ENCODE measurements at places on chromosomes 7 and 10. TPM values are rescaled to one million over a fixed set of nuclear protein-coding genes. Genes with fewer than 3 reads are reported as not detected.

Gene DLX6
- not detected for total RNA-seq

Gene LOXL4
- total RNA-seq: 46.8 TPM

Gene SH3PXD2A
- 18.0 TPM for total RNA-seq

Gene NKX1-2
- not detected for total RNA-seq

Gene STRA8
- total RNA-seq: not detected

Gene AKR1C4
- not detected for total RNA-seq

Gene ZNF485
- total RNA-seq: 3.6 TPM

Gene CDHR1
- total RNA-seq: 0.19 TPM

Gene NEBL
- total RNA-seq: 0.19 TPM

Gene HOXA11
- under 0.01 TPM for total RNA-seq

Gene OR2A7
- total RNA-seq: not detected

Gene TLL2
- 0.28 TPM for total RNA-seq
